Stomach (tissue), 19 donors: ENCODE measurements at places on chromosomes 2 and 18. TPM values are rescaled to one million over a fixed set of nuclear protein-coding genes. Genes with fewer than 3 reads are reported as not detected.

The TXNDC2 gene
- polyA plus RNA-seq = not detected

DNA sequence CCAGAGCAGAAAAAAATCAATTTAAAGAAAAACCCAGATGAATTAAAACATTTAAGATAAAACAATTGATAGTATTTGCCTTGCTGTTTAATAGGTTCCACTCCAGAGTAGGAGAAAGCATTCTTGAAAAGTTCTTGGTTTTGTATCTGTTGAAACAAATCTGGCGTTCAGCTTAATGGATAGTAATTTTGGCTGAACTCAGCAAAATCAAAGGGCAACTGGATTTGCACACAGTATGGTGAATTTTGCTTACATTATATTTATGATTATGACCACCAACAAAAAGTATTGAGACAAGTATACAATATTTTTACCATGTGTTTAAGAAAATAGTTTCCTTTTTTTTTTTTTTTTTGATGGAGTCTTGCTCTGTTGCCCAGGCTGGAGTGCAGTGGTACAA, 34.0 kb downstream of the SLC4A10 start:
- no peaks in the 10 kb centered on the region for H3K27me3 ChIP-seq
- H3K4me1 ChIP-seq = no peaks in the 10 kb centered on the region
- no peak overlapping the region for H3K4me3 ChIP-seq
- H3K36me3 ChIP-seq = no peaks in the 10 kb centered on the region

DNA sequence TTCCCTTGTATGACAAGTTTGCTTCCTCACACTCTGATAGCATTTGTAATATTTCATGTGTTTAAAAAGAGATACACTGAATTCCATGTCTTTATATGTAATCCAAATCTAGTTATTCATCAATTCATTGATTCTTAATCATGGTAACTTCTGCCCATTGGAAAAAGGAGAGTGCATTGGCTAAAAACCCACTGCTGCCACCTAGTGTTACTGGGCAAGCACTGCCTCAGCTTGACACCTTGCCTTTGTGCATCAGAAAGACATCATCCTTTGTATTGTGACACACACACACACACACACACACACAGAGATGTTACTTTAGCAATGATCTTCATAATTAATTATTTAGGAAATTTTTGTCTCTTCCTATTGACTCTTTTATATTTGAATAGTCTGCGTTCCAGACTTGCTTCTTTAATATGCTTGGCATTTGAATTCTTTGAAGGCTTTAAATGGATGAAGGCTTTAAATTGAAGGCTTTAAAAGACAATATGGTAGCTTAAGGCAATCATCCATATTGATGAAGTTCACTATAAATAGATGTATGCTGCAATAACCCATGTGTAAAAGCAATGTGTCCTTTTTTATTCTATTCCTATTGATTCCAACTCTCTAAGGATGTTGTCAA, 414.2 kb upstream of the CHST9 start:
- no peaks in the 10 kb centered on the region for H3K4me1 ChIP-seq
- no peak overlapping the region for H3K4me3 ChIP-seq
- H3K27me3 ChIP-seq = no peaks in the 10 kb centered on the region
- no peak overlapping the region for H3K27ac ChIP-seq
- no peaks in the 10 kb centered on the region for H3K36me3 ChIP-seq
- peak; percentile 77 for DNase-seq

The GATA6 gene
- polyA plus RNA-seq = 31.1 TPM

DNA sequence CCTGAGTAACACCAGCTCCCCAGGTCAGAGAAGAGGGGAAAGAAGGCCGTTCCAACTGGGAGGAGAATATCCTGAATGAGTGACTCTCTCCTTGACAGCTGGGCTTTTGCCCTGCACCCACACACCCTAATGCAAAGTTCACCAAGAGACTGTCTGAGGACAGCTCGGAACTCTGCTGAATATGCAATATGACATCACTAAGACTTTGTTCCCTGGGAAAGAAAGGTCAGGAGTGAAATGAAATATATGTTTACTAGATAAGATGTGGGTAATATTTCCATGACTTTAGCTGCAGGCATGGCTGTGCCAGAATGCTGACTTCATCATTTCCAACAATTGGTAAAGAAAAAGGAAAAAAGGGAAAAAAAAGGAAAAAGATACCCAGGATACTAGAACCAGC, 488.2 kb upstream of the RAB6C start:
- H3K4me3 ChIP-seq = no peak overlapping the region
- H3K36me3 ChIP-seq = no peaks in the 10 kb centered on the region
- no peak overlapping the region for H3K27ac ChIP-seq
- peaks cover 3% of the 10 kb centered on the region for H3K27me3 ChIP-seq
- H3K4me1 ChIP-seq = no peaks in the 10 kb centered on the region

The TEKT4 gene
- polyA plus RNA-seq = not detected

DNA sequence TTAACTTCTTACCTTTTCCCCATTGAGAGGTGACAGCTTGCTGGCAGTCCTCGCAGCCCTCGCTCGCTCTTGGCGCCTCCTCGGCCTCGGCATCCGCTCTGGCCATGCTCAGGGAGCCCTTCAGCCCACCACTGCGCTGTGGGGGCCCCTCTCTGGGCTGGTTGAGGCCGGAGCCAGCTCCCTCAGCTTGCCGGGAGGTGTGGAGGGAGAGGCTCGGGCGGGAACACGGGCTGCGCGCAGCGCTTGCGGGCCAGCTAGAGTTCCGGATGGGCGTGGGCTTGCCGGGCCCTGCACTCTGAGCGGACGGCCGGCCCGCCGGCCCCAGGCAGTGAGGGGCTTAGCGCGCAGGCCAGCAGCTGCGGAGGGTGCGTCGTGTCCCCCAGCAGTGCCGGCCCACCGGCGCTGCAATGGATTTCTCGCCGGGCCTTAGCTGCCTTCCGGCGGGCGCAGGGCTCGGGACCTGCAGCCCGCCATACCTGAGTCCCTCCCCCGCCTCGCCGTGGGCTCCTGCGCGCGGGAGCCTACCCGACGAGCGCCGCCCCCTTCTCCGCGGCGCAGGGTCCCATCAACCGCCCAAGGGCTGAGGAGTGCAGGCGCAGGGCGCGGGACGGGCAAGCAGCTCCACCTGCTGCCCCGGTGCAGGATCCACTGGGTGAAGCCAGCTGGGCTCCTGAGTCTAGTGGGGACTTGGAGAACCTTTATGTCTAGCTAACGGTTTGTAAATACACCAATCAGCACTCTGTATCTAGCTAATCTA, 335.0 kb downstream of the CBLN2 start:
- no peak overlapping the region for H3K27ac ChIP-seq
- no peak overlapping the region for H3K4me3 ChIP-seq
- DNase-seq = no peak

DNA sequence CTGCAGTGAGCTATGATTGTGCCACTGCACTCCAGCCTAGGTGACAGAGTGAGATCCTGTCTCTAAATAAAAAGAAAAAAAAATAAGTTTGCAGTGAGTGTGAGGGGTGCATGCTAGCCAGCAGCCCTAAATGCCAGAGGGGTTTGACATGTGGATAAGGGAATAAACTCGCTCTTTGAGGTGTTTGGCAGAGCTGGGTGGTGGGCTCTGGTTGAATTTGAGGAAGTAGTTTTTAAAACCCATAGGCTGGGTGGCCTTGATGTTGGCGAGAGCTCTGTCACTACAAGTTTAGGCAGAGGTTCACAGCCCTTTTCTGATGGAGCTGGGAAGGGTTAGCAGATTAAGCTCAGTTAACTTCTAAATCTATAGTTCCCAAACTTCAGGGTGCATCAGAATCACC, 3.1 kb downstream of the ANXA4 start:
- H3K4me1 ChIP-seq = peaks cover 82% of the 10 kb centered on the region
- no peak for DNase-seq
- no peaks in the 10 kb centered on the region for H3K36me3 ChIP-seq
- H3K4me3 ChIP-seq = peak overlapping the region; percentile 9

GRCh38 chr18:10893196-10893595, 256.2 kb downstream of the PIEZO2 start:
- H3K4me3 ChIP-seq = no peak overlapping the region
- no peak overlapping the region for H3K27ac ChIP-seq
- DNase-seq = no peak
- H3K4me1 ChIP-seq = no peaks in the 10 kb centered on the region
- no peaks in the 10 kb centered on the region for H3K36me3 ChIP-seq

The OSR1 gene
- 7.0 TPM for polyA plus RNA-seq

- H3K36me3 ChIP-seq = no peaks in the 10 kb centered on the region
- peaks cover 5% of the 10 kb centered on the region for H3K27me3 ChIP-seq
- H3K4me1 ChIP-seq = no peaks in the 10 kb centered on the region
- DNase-seq = no peak
- no peak overlapping the region for H3K4me3 ChIP-seq
- H3K27ac ChIP-seq = no peak overlapping the region
Measured at GRCh38 chr18:63508596-63508995, 31.8 kb downstream of the SERPINB5 start.

- H3K36me3 ChIP-seq = no peaks in the 10 kb centered on the region
- no peak for DNase-seq
- no peak overlapping the region for H3K4me3 ChIP-seq
- H3K27me3 ChIP-seq = no peaks in the 10 kb centered on the region
- H3K27ac ChIP-seq = no peak overlapping the region
Measured at GRCh38 chr18:49656073-49656692, 94.3 kb downstream of the LIPG start.

- DNase-seq = no peak
- H3K4me1 ChIP-seq = no peaks in the 10 kb centered on the region
- no peaks in the 10 kb centered on the region for H3K36me3 ChIP-seq
- H3K4me3 ChIP-seq = no peak overlapping the region
- no peaks in the 10 kb centered on the region for H3K27me3 ChIP-seq
- H3K27ac ChIP-seq = no peak overlapping the region
Measured at GRCh38 chr2:137862651-137863050, 101.6 kb upstream of the HNMT start.

The CD226 gene
- 0.23 TPM for polyA plus RNA-seq

The SPC25 gene
- polyA plus RNA-seq = 2.6 TPM

The HTR2B gene
- polyA plus RNA-seq = not detected

- H3K4me3 ChIP-seq = no peak overlapping the region
- H3K27me3 ChIP-seq = no peaks in the 10 kb centered on the region
- no peaks in the 10 kb centered on the region for H3K36me3 ChIP-seq
- H3K27ac ChIP-seq = no peak overlapping the region
- no peaks in the 10 kb centered on the region for H3K4me1 ChIP-seq
- no peak for DNase-seq
Measured at GRCh38 chr2:19086231-19086651, 272.2 kb downstream of the OSR1 start.

- no peaks in the 10 kb centered on the region for H3K27me3 ChIP-seq
- no peaks in the 10 kb centered on the region for H3K4me1 ChIP-seq
- no peaks in the 10 kb centered on the region for H3K36me3 ChIP-seq
- no peak for DNase-seq
- H3K4me3 ChIP-seq = no peak overlapping the region
Measured at GRCh38 chr2:172249334-172249733, 146.6 kb upstream of the DLX2 start.

DNA sequence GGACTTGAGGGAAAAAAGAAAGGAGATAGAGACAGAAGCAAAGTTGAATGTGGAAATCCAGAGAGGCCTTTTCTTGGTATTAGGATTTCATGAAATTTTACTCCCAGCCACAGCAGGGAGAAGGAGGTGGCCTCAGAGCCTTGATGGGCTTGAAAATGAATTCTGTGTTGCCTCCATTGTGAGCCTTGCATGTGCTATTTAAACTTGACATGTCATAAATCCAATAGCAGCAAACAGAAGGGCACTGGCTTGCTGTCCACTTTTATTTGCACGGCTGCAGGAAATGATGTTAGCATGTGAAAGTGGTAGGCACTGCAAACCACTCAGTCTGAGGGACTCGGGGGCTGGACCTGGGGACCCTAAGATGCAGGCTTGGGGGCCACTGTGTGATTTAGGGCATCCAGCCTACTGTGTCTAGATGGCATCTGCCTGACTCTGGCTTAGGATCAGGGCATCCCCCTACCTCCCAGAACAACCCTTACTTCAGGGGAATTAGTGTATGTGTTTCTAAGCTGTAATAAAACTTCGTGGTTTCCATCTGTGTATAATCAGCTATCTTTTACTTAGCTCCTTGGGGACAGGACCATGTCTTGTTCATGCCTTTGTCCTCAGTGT, 139.1 kb upstream of the SKOR2 start:
- no peaks in the 10 kb centered on the region for H3K27me3 ChIP-seq
- H3K4me3 ChIP-seq = no peak overlapping the region
- H3K27ac ChIP-seq = no peak overlapping the region
- no peak for DNase-seq
- H3K36me3 ChIP-seq = no peaks in the 10 kb centered on the region
- H3K4me1 ChIP-seq = no peaks in the 10 kb centered on the region

- H3K27me3 ChIP-seq = no peaks in the 10 kb centered on the region
- H3K27ac ChIP-seq = no peak overlapping the region
- H3K36me3 ChIP-seq = peaks cover 49% of the 10 kb centered on the region
- H3K4me1 ChIP-seq = peaks cover 13% of the 10 kb centered on the region
- H3K4me3 ChIP-seq = no peak overlapping the region
Measured at GRCh38 chr2:207558079-207558491, 28.3 kb downstream of the CREB1 start.

GRCh38 chr2:168277276-168277675, 29.9 kb upstream of the STK39 start:
- DNase-seq = no peak
- no peak overlapping the region for H3K27ac ChIP-seq
- H3K36me3 ChIP-seq = no peaks in the 10 kb centered on the region
